ENCODE measurements at places on chromosomes 6 and 20.

DNA sequence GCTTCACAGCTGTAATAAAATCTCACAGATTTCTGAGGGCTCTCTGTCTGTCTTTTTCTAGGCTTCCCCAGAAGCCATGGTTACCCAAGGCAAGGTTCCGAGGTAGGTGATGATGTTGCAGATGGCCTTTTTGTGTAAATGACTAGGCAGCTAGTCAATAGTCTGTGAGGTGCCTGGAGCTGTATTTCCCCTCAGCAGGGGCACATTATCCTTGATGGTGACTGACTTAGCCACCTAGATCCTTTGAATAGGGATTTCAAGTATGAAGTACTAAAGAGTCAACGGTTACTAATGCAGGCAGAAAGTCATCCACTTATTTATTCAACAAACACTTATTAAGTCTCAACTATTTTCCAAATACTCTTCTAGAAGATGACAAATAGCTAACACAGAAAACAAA lies 49.3 kb upstream of the L3MBTL3 start:
- DNase-seq = no peak

GRCh38 chr6:7137335-7138045 lies 29.7 kb downstream of the RREB1 start:
- DNase-seq = peak; percentile 30

GRCh38 chr20:51122931-51123658 lies 100.2 kb upstream of the KCNG1 start:
- no peak for DNase-seq

- DNase-seq = no peak
Measured at GRCh38 chr6:124066946-124067552, 263.4 kb downstream of the NKAIN2 start.

DNA sequence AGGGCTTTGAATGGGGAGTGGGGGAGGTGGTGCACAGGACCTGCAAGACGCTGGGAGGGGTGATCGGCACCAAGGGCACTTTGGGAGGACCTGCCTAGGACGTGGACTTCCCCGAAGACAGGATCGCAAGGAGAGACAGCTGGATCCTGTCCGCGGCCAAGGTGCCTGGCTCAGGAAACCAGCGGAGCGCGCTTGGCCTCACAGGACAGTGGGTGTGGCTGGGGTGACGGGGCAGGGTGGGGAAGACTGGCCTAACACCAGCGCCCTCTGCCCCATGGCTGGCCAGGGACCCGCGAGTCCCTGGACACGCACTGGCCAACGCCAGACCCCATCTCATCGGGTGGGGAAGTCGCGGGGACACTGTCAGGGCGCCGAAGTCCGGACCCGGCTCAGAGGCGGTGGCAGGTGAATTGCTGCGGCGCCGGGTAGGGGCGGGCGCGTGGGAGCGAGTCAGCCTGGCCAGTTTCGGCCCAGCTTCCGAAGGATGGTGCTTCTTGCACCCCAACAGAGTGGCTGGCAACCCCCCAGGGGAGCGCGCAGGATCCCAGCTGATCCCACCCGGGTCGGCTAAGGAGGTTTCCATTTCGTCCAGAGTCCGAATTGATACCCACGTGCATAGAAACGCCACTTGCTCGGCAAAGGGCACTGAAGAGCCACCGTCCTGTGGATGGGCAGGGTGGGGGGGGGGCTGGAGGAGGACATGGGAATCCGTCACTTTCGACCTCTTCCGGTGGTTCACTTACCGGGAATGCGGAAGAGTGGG lies 785 bp upstream of the THBD start:
- DNase-seq = no peak

GRCh38 chr6:41581381-41581991 lies 35.3 kb downstream of the FOXP4 start:
- DNase-seq = no peak

DNA sequence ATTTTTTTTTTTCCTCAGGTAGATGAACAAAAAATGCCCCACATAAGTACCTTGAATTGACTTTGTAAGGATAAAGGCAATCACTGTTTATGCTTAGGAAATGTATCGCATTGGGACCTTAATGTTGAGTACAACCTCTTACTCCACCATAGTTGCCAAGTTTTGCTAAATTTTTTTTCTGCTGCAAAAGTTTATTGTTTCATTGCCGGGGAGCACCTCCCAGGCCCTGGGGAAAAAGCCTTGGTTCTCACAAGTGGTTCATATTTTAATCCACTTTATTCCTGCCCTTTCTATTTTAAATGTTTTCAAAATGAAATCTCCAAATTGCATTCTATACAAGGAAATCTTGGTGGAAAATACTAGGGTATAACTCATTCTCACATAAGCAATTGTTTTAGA lies 52.3 kb upstream of the UTRN start:
- DNase-seq = no peak

GRCh38 chr20:44028868-44029847 lies 114.5 kb downstream of the TOX2 start:
- no peak for DNase-seq

DNA sequence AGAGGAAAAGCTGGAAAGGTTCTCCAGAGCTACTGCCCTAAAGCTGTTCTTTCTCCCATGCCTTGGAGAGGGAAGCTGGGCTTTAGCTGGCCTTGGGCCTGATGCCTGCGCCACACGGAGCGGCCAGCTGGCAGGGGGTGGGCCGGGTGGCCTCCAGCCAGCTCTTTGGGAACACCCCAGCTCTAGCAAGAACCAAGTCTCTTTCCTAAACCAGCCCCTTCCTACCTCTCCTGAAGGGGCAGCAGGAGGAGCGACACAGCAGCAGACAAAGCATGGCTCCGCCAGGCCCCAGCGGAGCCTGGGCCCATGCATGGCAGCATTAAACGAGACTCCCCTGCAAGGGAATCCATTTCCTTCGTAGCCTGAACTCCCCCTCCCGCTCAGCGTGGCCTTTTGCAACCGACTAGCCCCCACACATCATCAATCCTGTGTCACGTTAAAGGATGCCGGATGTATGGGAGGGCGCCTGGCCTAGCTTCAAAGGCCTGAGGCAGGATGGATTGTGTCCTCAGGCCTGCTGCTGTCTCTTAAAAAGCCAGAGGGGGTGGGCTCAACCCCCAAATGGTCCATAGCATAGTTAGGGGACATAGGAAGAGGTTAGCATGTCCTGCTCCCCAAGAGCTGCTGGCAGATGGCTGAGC lies 14.0 kb downstream of the MRPS18A start:
- no peak for DNase-seq

DNA sequence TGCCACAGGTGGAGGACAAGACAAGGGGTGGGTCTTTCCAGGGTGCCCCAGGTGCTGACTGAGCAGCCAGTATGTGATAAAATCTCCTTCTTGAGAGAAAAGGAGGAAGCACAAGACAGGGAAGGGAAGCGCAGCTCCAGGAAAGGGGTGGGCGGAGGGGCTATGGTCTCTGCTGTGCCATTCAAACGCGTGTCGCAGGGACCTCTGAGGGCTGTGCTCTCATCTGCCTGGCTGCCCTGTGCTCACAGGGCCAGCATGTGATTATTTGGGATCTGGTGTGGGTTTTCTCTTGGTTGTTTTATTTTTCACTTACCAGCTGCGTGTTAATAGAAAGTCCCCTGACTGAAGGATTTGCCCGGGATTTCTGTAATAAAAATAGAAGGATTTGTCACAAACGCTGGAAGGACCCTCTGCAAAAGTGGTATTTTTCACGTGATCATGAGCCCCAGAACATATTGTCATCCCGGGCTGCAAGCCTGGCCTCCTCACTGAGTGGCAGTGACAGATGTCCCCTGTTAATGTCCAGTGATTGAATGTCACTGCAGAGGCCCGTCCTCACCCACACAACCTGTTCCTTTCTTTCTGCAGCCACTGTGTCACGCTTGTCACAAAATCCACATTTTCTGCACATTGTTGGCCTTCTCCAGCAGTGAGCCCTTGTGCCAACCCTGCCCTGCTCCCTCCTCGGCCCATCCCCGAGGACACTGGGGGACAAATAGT lies 35.0 kb upstream of the VSX1 start:
- no peak for DNase-seq

- no peak for DNase-seq
Measured at GRCh38 chr20:54629632-54630031, 154.2 kb downstream of the DOK5 start.

GRCh38 chr20:41165001-41165882 lies 27.9 kb downstream of the PLCG1 start:
- DNase-seq = no peak

- DNase-seq = no peak
Measured at GRCh38 chr6:20302702-20303251, 90.5 kb upstream of the MBOAT1 start.

DNA sequence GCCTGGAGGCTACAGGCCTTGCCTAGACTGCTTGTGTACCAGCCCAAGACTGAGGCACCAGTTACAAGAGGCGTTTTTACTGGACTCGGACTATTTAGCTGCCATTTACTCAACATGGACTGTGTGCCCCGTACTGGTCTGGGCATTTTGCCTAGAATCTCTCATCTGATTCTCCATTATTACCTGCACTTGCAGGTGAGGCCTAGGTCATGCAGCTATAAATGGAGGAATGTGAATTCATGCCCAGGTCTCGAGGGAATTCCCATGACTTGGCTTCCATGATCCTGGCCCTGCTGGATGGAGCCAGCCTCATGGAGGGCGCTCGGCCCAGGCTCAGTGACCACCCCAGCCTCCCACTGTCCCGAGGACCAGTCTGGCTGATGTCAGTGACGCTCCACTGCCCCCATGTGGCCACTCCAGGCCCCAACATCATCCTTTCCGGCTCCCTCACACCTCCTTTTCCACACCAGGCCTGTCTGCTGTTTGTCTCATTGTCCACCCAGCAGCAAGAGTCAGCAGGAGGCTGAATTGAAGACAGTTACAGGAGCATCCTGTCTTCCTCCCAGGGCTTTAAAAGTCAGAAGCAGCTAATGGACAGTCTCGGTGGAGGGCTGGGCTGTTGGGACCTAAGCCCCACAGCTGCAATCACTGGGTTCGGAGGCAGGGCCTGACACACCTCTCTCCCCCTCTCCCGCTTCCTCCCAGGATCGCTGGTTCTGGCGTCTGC lies 8.7 kb downstream of the MMP24OS start:
- DNase-seq = no peak

GRCh38 chr20:62359043-62359490 lies 8.0 kb downstream of the LAMA5 start:
- no peak for DNase-seq

- DNase-seq = no peak
Measured at GRCh38 chr6:2179950-2180349, 65.5 kb downstream of the GMDS start.
